ENCODE measurements at places on chromosomes 7 and 10. TPM values are rescaled to one million over a fixed set of nuclear protein-coding genes. Genes with fewer than 3 reads are reported as not detected.

The ZNF282 gene
- total RNA-seq = 12.1 TPM

The FBXO24 gene
- not detected for total RNA-seq

The ADAM8 gene
- total RNA-seq = 1.5 TPM

The PLEKHS1 gene
- not detected for total RNA-seq

The EPHA1 gene
- 0.71 TPM for total RNA-seq

DNA sequence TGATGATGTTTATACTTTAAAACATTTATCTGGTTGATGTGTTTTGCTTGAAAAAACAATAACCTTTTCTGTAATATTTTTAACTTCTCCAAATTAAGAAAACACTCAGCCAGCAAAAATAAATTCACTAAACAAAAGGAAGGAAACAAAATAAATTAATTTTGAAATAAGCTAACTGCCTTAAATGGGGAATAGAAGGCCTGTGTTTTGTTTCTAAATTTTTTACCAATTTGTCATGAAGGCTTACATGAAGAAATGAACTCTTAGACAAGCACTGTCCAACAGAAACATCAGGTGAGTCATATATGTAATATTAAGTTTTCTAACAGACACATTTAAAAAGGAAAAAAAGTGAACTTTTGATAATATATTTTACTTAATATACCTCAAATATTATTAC is 68.5 kb downstream of the LRRN3 start:
- no peaks in the 10 kb centered on the region for H3K36me3 ChIP-seq
- H3K4me3 ChIP-seq = no peak overlapping the region
- H3K27me3 ChIP-seq = no peaks in the 10 kb centered on the region
- H3K27ac ChIP-seq = no peak overlapping the region
- DNase-seq = no peak

DNA sequence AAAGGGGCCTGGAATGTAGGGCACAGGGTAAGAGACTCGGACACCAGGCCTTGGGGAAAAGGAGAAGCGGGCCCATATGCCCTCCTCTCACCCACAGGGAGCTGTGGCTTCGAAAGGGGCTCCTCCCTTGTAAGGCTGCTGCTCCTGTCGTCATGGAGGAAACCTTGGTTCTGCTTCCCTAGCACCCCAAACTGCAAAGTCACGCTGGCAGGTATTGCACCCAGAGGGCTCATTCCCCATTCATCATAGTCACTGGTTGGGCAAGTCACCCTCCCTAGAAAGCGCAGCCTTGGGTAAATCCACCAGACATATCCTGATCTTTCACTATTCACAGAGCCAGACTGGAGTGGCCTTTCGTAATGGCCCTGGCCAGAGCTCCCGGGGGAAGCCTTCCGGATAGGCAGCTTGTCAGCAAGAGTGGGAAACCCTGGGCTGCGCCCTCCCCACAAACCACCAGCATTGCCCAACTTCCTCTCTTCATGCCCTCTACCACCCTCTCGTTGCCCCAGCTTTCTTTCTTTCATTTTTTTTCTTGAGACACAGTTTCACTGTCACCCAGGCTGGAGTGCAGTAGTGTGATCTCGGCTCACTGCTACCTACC is 121.0 kb downstream of the HIP1 start:
- DNase-seq = peak; percentile 83
- no peak overlapping the region for H3K4me3 ChIP-seq
- H3K4me1 ChIP-seq = no peaks in the 10 kb centered on the region
- H3K27me3 ChIP-seq = no peaks in the 10 kb centered on the region

- no peaks in the 10 kb centered on the region for H3K4me1 ChIP-seq
- DNase-seq = no peak
- no peaks in the 10 kb centered on the region for H3K27me3 ChIP-seq
- no peak overlapping the region for H3K4me3 ChIP-seq
- H3K36me3 ChIP-seq = no peaks in the 10 kb centered on the region
- H3K27ac ChIP-seq = no peak overlapping the region
These were observed 66.5 kb downstream of the SYPL1 start for GRCh38 chr7:106045586-106045985.

- H3K36me3 ChIP-seq = no peaks in the 10 kb centered on the region
- H3K27me3 ChIP-seq = no peaks in the 10 kb centered on the region
- no peak for DNase-seq
- no peaks in the 10 kb centered on the region for H3K4me1 ChIP-seq
These were observed 34.4 kb upstream of the OTUD1 start for GRCh38 chr10:23404461-23404980.

GRCh38 chr7:92723205-92723604 is 113.2 kb downstream of the CDK6 start:
- H3K27ac ChIP-seq = peak overlapping the region; percentile 24
- H3K36me3 ChIP-seq = peaks cover 7% of the 10 kb centered on the region
- H3K4me3 ChIP-seq = no peak overlapping the region
- peaks cover 28% of the 10 kb centered on the region for H3K4me1 ChIP-seq
- no peaks in the 10 kb centered on the region for H3K27me3 ChIP-seq

- no peak overlapping the region for H3K27ac ChIP-seq
- no peaks in the 10 kb centered on the region for H3K27me3 ChIP-seq
- no peak for DNase-seq
- H3K4me3 ChIP-seq = no peak overlapping the region
These were observed 50.0 kb downstream of the ADAM22 start for GRCh38 chr7:87984088-87984487.

- no peaks in the 10 kb centered on the region for H3K4me1 ChIP-seq
- no peaks in the 10 kb centered on the region for H3K27me3 ChIP-seq
These were observed 148.3 kb downstream of the EXOC4 start for GRCh38 chr7:133401225-133401624.

DNA sequence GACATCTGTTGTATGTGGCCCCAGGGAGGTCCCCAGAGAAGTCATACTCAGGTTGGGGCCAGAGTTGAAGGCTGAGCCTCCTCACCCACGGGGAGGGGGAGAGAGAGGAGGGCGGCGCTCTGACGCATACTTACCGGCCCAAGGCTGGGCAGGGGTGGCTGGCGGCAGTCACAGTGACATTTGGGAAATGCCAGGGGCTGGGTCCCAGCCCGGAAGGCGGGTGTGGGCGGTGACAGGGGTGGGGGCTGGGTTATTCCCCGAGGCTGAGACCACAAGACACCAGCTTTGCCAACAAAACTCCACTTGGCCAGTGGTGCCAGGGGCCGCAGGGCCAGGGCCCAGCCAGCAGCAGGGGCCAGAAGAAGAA is 41.1 kb downstream of the RASGEF1A start:
- H3K4me1 ChIP-seq = no peaks in the 10 kb centered on the region
- DNase-seq = peak; percentile 42
- no peak overlapping the region for H3K4me3 ChIP-seq

- no peak overlapping the region for H3K27ac ChIP-seq
- H3K4me1 ChIP-seq = no peaks in the 10 kb centered on the region
- H3K27me3 ChIP-seq = no peaks in the 10 kb centered on the region
- H3K4me3 ChIP-seq = no peak overlapping the region
- DNase-seq = no peak
These were observed 31.8 kb downstream of the CCM2 start for GRCh38 chr7:45031829-45032228.

DNA sequence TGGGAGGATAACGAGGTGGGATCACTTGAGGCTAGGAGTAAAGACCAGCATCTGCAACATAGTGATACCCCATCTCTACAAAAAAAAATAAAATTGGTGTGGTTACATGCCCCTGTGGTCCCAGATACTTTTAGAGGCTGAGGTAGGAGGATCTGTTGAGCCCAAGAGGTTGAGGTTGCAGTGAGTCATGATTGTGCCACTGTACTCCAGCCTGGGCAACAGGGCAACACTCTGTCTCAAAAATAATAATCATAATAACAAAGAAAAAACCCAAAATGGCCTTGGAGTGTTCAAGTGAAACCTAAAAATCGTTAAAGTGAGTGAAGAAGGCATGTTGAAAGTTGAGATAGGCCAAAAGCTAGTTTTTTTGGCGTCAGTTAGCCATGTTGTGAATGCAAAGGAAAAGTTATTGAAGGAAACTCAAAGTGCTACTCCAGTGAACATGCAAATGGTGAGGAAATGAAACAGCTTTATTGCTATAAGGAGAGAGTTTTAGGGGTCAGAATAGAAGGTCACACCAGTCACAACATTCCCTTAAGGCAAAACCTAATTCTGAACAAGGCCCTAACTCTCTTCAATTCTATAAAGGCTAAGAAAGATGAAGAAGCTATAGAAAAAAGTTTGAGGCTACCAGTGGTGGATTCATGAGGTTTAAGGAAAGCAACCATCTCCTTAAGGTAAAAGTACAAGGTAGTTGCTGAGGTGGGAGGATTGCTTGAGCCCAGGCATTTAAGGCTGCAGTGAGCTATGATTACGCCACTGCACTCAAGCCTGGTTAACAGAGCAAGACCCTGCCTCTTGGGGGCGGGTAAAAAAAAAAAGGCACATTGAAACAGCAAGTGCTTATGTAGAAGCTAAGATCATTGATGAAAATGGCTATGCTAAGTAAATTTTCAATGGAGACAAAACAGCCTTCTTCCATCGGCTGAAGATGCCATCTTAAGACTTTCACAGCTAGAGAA is 45.4 kb upstream of the STOX1 start:
- H3K27ac ChIP-seq = no peak overlapping the region
- H3K36me3 ChIP-seq = peaks cover 55% of the 10 kb centered on the region
- no peaks in the 10 kb centered on the region for H3K27me3 ChIP-seq
- DNase-seq = no peak
- no peaks in the 10 kb centered on the region for H3K4me1 ChIP-seq

GRCh38 chr7:77570330-77571011 is 33.4 kb downstream of the PTPN12 start:
- peaks cover 18% of the 10 kb centered on the region for H3K4me1 ChIP-seq
- no peaks in the 10 kb centered on the region for H3K27me3 ChIP-seq
- H3K4me3 ChIP-seq = no peak overlapping the region
- no peak for DNase-seq
- peaks cover 7% of the 10 kb centered on the region for H3K36me3 ChIP-seq
- peak overlapping the region; percentile 11 for H3K27ac ChIP-seq

- H3K4me3 ChIP-seq = peak overlapping the region; percentile 28
- no peak overlapping the region for H3K27ac ChIP-seq
- DNase-seq = no peak
- peaks cover 36% of the 10 kb centered on the region for H3K4me1 ChIP-seq
These were observed 2.4 kb upstream of the NKX6-2 start for GRCh38 chr10:132788180-132788830.

DNA sequence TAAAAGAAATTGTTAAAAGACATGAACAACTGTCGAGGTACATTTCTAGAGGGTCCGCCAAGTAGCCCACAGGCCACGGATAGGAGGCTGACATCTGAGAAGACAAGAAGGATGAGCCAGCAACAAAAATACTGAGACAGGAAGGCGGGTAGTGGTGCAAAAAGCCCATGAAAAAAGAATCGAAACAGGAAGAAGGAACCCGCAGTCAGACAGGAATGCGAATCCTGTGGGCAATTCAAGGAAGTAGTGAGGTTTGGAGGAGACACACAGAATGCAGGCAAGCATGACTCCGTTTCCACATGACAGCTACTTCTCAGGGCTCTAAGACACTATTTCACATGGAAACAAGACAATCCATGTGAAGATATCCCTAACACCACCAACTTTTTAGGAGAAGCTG is 125.2 kb downstream of the DOCK4 start:
- no peaks in the 10 kb centered on the region for H3K27me3 ChIP-seq
- no peaks in the 10 kb centered on the region for H3K4me1 ChIP-seq
- H3K4me3 ChIP-seq = no peak overlapping the region

DNA sequence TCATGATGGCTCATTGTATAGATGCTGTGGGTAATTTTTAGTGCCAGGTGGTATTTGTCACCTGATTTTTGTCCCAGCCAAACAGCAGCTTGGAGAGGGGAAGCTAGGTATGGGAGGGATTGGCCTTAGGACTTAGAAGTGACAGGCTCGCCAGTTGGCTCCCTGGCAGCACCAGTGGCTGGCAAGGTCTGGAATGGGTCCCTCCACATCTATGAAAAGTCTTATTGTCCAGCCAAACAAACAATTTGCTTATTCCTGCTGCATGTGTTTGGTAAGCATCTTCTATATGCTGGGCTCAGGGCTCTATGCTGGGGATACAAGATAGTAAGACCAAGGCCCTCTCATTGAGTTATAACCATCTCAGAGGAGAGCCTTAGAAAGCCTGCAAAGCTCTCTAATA is 42.5 kb downstream of the SORCS3 start:
- H3K36me3 ChIP-seq = no peaks in the 10 kb centered on the region
- H3K27ac ChIP-seq = no peak overlapping the region
- H3K4me3 ChIP-seq = no peak overlapping the region
- H3K4me1 ChIP-seq = no peaks in the 10 kb centered on the region
- H3K27me3 ChIP-seq = no peaks in the 10 kb centered on the region

All from right atrium auricular region (tissue), 2 donors.